ENCODE measurements at places on chromosomes 6 and 20.
A peak's percentile ranks its signal among the peaks of the same experiment; 100 is the strongest.

GRCh38 chr6:127291495-127291894 lies 24.8 kb downstream of the RNF146 start:
- DNase-seq = no peak

GRCh38 chr6:7765575-7766325 lies 39.9 kb downstream of the BMP6 start:
- no peak for DNase-seq

- DNase-seq = no peak
Measured at GRCh38 chr6:108027594-108027993, 46.9 kb downstream of the OSTM1 start.

DNA sequence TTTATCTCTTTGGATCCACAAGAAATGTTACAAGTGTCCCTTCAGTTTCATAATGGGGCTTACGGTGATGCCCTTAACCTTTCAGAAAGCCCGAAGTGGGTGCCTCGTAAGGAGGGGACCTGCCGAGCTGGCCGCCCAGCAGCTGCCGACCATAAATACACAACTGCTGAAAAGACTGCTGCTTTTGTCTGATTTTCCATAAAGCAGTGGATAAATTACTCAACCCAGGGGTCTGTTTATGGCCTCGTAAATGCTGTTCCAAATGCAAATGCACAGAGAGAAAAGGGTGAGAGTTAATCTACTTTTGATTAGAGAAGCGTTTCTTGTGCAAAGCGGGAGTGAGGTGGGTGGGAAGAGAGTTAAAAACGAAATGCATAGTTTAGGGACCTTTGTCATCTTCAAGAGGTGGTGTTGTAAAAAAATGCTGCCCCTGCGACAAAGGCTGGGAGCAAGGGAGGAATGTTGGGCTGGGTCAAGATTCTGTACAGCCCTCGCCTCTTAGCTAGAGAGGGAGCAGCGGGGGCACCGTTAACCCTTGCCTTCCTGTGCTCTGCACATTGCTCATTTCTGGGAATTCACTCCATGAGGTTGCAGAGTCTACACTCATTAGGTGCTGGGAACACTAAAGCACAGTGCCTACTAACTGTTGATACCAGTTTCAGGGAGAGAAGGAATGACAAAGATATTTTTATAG lies 112.0 kb upstream of the MTHFD1L start:
- DNase-seq = no peak

GRCh38 chr6:39048481-39049399 lies at the start of gene GLP1R:
GLP1R (plus strand) TSS chr6:39048781; CDS start chr6:39048841, 60 bp downstream.
- no peak for DNase-seq

- DNase-seq = no peak
Measured at GRCh38 chr6:753486-753885, 60.5 kb upstream of the EXOC2 start.

DNA sequence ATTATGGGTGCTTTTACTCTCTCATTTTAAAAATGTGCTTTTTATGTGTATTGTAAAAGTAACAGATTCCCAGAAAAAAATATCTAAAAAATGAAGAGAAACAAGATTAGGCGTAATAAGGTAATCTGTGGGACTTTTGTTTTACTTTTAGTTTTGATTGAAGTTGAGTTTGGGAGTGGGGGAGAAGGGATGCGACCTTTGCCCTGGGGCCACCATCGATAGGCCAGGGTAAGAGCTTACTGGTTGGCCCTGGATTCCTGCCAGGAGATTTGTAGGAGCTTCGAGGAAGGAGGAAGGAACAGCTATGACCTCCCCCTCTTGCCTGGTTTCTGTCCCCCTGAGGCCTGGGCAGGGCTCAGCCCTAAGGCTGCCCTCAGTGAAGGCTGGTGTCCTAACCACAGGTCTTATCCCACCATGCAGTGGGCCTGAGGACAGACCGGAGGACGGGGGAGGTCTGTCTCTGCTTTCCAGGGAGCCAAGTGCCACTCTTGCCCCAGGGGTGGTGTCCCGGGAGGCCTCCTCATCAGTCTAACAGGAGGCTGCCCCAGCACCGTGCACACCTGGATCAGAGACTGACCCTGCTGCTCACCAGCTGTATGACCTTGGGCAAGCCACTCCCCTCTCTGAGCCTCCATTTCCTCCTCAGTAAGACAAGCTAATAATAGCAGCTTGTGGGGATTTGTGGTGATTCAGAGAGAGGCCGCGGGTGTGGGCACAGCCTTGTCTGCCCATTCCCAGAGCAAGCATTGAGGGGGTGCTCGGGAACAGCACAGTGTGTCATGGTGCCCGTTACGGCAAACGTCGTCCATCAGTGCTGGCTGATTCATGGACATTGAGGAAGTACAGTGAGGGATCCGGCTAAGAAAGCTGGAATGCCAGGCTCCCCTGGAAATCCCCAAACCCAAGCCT lies 21.2 kb downstream of the TGM2 start:
- DNase-seq = no peak

DNA sequence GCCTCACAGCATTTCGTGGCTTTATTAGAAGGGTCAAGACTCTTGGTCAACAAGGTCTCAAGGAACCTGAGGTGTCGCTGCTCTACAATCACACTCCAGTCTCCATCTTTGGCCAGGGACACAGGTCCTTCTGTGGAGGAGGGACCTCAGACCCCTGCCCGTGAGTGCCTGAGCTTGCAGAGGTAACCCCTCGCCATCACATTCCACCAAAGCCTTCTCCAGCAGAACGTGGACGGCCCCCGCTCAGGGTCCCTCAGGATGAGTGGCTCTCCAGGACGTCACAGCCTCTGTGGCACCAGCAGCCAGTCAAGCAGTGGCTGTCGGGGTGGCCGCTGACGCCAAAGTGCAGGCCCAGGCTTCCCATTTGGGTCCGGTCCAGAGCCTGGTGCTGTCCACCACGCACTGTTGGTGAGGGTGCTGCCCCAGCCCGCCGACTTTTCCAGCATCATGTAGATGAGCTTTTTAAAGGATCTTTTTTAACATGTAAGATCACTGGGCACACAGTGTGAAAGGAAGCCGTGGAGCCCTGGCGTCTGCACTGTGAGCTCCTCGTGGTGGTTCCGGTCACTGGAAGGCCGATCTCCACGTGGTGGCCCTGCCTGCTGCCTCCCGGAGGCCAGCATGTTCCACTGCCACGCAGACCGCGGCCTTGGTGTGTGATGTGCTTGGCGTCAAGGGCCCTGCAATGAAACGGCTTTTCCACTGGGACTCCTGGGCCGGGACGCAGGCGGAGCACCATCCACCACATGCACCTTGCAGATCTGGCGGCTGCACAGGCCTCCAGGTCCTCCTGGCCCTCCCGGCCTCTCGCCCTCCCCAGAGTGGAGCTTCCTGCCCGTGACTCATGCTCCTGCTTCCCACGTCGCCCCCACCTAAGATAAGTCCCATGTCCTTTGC lies 8.3 kb upstream of the KIF25 start:
- no peak for DNase-seq

DNA sequence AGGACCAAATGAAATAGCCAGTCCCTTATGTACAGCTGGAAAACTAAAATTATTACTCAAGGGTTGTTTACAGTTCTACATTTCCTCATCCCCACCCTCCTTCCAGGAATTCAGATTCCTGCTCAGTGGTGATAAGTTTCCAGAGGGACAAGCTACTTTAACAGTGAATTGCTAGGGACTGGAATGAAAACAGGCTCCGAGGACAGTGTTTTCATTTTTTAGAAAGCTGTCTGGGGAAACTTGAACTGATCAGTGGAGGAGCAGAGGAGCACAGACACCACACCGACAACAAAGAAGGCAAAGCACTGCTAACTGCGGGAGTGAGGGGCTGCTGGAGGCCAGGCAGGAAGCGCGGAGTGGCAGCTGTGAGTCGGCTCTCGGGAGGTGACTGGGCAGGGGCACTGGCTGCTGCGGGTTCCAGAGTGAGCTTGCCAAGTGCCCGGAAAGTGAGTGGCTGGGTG lies 322.2 kb downstream of the ESR1 start:
- no peak for DNase-seq

- no peak for DNase-seq
Measured at GRCh38 chr6:107819964-107820337, 4.2 kb downstream of the SCML4 start.

DNA sequence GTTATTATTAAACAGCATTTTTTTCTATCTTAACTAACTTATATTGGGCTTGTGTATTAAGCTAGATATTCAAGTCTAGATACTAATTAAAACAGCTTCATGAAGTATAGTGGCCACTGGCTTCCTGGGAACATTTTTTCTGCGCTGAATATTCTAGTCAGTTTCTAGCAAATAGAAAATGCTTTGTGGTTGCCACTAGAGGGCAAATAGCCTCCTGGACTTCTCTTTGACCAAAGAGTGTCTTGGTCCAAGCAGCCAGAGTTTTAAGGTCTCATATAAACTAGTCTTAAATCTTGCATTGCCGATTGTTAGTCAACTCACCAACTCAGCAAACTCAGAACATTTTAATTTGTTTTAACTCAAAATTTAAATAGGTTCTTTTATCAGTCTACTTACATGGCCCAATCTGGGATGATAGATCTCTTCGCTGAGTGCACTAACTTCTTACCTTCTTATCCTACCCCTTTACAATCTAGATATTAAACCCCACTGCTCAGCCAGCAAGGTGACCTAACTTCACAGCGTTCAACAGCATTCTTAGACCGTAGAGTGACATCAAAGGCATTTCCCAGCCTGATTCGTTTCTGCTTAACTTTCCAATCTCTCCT lies 24.6 kb upstream of the ID4 start:
- no peak for DNase-seq

DNA sequence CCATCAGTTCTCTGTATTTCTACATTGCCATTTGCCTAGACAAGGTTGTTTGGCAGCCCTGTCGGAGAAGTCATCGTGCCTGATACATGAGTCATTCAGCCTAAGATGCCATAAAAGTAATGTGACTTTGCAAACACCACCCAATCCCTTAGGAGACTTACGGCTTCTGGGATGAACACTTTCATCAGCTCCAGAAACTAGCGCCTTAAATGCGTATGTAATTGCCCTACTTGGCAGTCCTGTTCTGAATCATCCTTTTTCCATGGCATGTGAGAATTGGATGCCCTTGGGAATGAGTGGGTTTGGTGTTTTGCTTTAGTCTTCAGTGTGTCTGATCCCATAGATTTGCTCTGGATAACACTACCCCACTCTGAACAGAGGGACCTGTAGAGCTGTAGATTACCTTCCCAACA lies 158.5 kb downstream of the SASH1 start:
- DNase-seq = peak; percentile 63

- DNase-seq = no peak
Measured at GRCh38 chr20:50977066-50978021, 18.7 kb downstream of the MOCS3 start.

- DNase-seq = no peak
Measured at GRCh38 chr6:42295181-42295580, 77.5 kb upstream of the MRPS10 start.

GRCh38 chr6:21121636-21122136 lies 471.9 kb upstream of the SOX4 start:
- no peak for DNase-seq

- peak; percentile 85 for DNase-seq
Measured at GRCh38 chr20:47682028-47682783, 103.1 kb downstream of the SULF2 start.

DNA sequence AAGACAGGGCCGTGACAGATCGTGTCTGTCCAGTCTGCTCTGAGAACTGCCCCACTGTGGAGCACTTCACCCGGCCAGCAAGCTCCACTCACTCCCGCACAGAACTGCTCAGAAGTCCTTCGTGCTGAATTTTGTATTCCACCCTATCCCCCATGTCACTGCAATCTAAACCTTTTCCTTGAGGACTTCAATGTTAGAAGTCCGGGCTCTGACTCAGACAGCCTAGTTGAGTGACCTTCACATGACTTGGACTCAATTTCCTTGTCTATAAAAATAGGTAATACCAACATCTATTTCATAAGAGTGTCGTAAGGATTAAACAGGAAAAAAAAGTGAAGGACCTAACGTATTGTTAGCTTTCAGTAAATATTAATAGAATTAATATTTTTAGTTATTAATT lies 161.6 kb downstream of the QRSL1 start:
- no peak for DNase-seq

DNA sequence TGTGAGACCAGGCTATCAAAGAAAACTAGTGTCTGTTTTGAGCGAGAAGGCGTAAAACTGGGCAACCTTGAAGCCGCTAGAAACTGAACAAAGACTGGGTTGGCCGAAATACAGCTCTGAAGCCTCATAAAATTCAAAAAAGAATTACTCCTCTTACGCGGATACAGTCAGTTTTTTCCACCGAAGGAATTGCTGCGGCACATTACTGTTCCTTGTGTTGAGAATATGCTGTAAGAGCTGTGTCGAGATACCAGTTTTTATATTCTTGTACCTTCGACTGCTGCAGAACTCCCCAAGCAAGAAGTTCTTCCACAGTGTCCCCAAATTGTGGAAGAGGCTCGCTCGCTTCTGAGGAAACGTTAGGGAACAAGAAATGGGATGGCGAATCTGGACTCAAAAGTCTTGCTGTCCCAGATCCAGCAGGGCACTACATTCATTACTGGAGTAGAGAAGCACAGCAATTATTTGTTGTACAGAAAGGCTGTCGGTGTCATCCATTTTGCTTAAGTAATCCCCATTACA lies 523 bp upstream of the COX7A2 start:
- DNase-seq = no peak

- DNase-seq = no peak
Measured at GRCh38 chr20:46791722-46792416, 82.4 kb downstream of the SLC2A10 start.

DNA sequence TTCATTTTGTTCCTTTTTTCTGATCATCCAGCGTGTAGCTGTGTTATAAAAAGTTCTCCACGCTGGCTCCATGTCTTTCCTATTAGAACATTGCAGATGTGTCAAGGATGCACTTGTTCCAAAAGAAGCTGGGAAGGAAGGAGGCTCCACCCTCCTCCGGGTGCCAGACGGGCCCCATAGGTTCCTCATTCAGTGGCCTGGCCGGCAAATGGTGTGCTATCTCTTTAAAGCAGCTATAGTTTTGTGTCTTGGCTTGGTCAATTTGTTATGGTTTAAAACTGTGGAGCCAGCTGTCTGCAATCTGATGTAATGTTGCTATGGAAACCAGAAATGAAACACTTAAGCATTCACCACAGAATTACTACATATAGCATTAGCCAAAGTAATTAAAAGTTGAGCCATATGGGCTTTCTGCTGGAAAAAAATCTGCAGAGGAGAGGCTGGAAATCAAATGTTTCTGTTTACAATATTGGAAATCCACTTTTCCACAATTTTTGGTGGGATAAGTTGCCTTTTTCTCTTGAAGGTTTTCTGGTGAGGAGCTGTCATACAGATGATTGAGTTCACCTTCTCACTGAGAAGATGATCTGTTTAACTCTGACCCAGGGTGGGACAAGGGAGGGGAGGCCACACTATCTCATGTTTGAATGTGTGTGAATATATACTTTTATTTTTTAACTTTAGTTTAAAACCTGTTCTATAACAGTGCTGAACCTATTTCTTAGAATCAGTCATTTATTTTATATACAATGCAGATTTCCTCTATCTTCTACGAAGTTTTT lies 167.4 kb downstream of the SASH1 start:
- peak; percentile 80 for DNase-seq

DNA sequence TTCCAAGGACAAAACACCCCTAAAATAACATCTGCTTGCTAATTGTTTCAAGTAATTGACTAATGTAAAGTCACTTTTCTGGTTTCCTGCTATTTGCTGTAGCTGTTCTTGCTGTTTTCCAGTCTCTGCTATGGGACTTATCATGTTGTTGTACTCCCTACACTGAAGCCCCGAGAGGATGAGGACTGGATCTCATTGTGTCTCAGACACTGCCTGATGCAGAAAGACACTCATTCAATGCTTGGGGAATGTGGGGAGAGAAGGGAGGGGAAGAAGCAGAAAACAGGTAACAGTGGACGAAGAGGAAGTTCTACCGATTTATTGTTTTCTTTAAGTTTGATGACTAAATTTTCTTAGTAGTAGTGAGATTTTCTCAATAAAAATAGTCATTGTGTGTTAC lies 79.8 kb downstream of the DOK5 start:
- no peak for DNase-seq

All from Right ventricle myocardium inferior (tissue), 1 donor.